GM06990 (cell line): ENCODE measurements at places on chromosomes 2 and 18.

- peak; percentile 30 for DNase-seq
Measured at GRCh38 chr2:197628043-197628500, 47.3 kb downstream of the RFTN2 start.

DNA sequence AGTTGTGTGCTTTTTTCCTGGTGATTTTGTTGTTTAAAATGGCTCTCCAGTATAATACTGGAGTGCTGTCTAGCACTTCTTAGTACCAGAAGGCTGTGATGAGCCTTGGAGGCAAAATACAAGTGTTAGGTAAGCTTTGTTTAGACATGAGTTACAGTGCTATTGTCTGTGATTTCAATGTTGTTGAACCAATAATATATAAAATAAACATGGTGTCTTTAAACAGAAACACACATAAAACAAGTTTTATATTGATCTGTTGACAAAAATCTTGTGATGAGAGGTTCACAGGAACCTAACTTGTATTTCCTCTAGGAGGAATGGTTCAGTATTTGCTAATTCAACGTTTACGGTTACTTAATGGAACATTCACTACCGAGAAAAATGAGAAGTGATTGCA, 5.0 kb upstream of the FAM171B start:
- no peak for DNase-seq

DNA sequence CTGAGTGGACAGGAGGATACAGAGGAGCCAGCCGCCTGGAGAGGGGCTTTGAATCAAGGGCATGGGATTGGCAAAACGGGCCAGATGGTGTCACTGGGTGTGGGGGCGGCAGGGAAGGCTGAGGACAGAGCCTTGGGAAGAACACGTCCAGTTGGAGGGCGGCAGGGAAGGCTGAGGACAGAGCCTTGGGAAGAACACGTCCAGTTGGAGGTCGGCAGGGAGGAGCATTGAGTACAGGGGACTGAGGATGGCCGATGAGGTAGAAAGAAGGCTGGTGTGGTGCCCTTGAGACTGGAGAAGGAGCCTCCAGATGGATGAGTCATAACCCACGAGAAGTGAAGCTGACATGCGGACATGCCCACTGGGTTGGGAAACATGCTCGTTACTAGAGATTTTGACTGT, 4.5 kb downstream of the HES6 start:
- no peak for DNase-seq

GRCh38 chr2:188519136-188519535, 227.5 kb downstream of the GULP1 start:
- no peak for DNase-seq

DNA sequence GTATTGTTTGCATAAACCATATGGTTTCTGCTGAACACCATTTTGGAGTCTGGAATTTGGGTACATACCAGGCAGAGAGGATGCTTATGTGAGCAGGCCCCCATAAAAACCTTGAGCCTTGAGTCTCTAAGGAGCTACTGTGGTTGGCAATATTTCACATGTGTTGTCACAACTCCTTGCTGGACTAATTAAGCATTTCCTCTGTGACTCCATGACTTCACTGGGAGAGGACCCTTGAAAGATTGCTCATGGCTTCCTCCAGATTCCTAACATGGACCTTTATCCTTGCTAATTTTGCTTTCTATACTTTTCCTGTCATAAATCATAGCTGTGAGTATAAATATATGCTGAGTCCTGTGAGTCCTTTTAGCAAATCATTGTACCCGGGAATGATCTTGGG, 7.6 kb upstream of the COQ10B start:
- no peak for DNase-seq

- no peak for DNase-seq
Measured at GRCh38 chr2:120787822-120788700, 52.4 kb downstream of the GLI2 start.

- DNase-seq, result no peak
Measured at GRCh38 chr2:151096235-151096634, 165.4 kb downstream of the RBM43 start.

DNA sequence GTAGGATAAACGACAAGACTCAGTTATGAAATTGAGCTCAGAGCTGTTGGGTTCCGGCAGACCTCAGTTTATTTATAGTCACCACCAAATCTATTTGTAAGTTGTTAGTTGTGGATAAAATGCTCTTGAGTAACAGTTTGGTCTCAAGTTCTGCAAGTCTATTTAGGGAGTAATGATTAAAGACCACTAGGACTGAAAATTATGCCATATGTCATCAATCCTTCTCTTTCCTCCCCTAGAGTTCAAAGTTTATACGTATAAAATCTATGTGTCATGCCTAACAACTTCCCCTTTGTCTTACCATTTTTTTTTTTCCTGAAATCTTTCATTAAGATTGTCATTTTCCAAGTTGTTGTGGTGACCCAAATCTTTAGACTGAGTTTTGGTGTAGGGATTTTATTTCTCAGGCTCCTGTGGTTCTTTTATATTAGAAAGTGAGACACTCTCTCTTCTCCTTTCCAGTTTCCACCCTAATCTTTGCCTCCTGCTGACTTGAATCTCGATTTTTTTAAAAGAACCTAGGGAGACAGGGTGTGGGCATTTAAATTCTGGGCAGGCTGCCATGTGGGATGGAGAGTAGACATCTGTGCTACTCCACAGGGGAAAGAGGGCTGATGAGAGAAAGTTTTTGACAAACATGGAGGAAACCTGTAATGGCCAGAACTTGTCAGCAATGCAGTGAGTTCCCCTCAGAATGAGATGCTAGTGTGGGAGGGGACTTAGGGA, 51.0 kb downstream of the LAMA3 start:
- DNase-seq, result no peak

DNA sequence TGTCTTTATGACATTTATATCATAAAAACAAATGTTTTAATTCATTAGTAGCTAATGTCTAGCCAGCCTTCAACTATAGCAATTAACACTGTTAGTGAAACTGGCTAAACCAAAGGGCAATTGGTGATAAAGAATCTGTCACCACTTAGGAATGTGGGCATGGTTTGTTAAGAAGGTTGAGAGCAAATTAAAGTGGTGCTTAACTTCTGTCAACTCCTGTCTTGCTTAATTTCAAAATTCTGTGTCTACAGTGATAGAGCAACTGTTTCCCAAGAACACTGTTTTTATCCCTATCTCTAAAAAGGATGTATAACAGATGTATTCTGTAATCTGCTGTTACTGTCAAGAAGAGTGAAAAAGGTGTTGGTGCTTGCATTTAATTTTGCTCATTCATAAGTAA, 36.5 kb downstream of the CFAP36 start:
- no peak for DNase-seq

DNA sequence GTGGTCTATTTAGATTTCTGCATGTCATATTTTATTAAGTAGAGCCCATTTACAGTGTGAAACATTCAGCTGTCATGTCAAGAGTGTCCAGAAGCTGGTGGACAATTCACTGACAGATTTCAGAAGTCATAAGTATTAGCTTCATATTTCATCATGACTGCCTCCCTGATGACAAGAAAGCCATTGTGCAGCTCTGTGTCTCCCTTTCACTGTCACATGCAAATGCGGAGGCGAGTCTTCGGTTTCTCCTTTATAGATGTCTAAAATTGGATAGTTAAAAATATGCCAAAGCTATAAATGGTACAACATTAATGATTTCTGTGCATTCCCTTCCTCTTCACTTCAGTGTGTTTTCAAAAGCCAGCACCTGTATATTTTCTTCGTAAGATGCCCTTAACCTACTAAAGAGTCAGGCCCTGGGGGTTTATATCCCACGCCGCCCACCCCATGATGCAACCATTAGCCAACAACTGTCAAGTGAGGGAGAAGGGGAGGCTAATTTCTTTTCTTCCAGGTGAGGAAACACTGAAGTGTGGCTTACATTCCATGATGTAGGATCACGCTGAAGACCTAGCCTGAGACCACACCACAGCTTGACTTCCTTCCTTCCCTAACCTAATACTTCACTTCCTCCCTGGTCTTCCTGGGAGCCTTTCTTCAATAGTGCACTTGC, 99.6 kb upstream of the DDX18 start:
- DNase-seq, result no peak

- no peak for DNase-seq
Measured at GRCh38 chr2:163665817-163666216, 70.0 kb downstream of the FIGN start.

DNA sequence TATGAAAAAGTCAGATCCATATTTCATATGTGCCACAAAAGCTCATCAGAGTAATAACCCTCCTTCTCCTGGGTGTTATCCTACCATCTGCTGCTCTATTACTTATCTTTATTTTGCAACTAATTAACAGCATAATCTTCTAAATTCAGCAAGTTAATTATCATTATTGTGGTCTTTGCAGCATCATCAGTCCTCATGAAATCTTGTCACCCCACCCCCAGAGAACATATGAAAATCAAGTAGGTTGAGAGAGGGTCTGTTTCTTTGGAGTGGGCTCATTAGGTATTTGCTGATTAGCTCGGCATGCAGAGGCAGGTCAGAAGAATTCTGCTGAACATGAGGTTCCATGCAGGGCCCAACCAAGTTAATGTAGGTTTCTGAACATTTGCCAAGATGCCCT, 64.8 kb downstream of the ATF2 start:
- no peak for DNase-seq

DNA sequence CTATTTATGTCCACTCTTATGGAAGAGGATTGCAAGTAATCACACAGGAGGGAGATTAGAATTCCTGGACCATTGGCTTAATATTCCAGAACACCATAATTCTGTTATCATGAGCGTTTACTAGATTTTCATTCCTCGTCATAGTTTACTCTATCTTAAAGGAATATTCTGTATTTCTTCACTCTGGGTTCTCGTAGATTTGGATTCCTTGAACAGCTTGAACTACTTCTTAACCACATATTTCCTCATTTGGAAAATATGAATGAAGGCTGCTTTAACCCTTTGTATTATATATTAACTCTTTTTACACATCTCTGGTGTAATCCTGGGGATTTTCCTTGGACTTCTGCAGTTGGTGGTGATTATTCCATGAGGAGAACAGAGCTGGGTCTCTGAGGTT, 46.3 kb upstream of the CCBE1 start:
- no peak for DNase-seq

DNA sequence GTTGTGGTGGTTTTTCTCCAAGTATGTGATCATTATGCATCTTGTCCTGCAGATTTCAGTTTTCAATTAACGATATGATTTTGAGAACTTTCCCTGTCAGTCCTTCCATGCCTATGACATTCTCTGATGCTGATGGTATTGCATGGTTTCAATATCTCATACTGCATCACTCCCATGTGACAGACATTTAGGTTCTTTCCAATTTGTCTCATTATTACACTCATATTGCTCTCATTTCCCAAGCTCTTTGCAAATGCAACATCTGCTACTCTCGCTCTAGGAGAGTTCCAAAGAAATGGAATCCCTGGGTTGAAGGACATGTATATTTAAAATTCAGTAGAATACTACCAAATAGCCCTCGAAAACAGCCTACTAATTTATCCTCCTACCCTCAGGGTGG, 125.5 kb downstream of the MARCHF4 start:
- DNase-seq, result no peak

DNA sequence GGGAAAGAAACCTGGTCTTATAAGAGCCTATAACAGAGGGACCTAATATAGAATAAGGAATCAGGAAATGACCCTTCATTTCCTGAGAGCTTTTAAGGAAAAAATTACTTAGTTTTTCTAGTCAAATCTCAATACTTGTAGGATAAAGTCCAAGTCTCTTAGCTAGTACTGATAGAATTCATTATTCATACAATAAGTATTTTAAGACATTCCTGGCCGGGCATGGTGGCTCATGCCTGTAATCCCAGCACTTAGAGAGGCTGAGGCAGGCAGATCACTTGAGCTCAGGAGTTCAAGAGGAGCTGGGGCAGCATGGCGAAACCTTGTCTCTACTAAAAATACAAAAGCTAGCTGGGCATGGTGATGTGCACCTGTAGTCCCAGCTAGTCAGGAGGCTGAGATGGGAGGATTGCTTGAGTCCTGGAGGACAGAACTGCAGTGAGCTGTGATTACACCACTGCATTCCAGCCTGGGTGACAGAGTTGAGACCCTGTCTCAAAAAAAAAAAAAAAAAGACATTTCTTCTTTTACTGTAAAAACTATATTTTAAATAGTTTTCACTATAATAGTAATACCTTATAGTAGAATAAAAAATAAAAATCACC, 3.2 kb downstream of the RAB3GAP1 start:
- no peak for DNase-seq

DNA sequence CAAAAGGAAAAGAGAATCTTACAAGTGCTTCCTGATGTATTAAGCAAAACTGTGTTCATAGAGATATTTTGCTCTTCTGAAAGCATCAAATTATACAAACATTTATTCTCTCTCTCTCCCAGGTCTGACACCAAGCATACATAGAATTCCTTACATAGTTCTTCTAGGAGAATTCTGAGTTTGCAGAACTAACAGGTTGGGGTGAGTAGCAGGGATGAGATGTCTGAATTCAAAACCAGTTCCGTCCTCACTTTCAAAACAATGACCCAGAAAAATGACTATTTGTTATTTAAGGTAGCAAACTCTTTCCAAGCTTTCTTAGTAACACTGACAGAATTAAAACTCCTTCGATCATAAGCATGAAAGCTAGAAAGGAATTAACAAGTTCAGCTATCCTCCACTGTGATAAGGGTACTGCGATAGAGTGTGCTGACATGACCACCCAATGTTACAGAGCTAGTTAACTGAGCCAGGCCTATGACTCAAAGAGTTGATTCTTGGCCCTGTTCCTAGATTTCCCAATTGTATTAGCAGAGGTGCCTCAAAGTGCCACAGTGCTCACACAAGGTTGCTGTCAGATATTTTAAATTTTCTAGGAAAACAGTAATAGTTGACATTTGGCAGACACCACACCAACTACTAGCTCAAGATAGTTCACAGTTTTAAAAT, 85.8 kb upstream of the SETBP1 start:
- DNase-seq, result no peak

- DNase-seq, result no peak
Measured at GRCh38 chr2:113858764-113859163, 31.1 kb upstream of the ACTR3 start.

- no peak for DNase-seq
Measured at GRCh38 chr2:16722126-16722525, 56.5 kb upstream of the CYRIA start.

GRCh38 chr2:106130251-106130998, 63.7 kb downstream of the UXS1 start:
- DNase-seq, result no peak

- no peak for DNase-seq
Measured at GRCh38 chr2:2846332-2847208, 515.5 kb upstream of the MYT1L start.

DNA sequence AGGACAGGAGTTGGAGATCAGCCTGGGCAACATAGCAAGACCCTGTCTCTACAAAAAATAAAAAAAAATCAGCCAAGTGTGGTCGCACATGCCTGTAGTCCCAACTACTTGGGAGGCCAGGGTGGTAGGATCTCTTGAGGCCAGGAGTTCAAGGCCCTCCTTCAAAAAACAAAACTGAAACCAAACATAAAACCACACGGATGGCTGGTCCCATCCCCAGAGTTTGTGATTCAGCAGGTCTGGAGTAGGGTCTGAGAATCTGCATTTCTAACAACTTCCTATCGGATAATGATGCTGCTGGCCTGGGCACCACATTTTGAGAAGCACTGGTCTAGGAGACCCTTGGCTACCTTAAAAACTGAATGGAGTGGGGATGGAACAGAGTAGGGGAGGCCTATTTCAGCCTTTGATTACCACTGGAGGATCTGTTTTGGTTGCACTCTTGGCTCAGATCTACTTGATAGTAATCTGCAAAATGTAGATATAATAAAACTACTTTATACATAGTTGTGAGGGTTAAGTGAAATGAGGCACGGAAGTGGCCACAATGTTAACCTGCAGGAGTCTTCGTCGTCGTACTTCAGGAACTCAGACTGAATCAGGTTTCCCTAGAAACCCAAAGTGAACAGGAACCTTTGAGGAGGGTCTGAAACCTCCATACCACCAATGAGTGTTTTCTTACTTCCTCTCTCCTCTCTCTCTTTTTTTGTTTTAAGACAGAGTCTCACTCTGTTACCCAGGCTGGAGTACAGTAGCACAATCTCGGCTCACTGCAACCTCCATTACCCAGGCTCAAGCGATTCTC, 25.5 kb upstream of the NFE2L2 start:
- DNase-seq, result peak; percentile 48
